ENCODE measurements at places on chromosomes 5 and 9.

- peak; percentile 85 for DNase-seq
These were observed 3.4 kb downstream of the IL4 start for GRCh38 chr5:132677191-132677590.

GRCh38 chr5:151556806-151557205 lies 34.3 kb downstream of the FAT2 start:
- DNase-seq: no peak

DNA sequence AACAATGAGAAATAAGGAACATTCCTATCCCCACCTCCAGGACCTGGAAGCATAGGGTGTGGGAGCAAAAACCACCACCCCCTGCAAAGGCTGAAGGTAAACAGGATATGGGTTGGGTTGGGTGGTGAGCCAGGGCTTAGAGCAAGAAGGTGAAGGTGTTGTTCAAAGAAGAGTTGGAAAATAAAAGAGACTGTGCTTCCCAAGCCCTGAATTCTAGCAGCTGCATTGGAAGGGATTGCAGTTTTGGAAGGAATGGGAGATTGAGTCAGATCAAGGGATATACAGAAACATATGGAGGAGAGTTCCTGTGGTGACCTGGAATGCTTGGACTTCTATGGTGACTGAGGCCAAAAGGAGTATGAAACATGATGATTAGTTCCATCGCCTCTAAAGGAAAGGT lies 24.7 kb upstream of the MTAP start:
- peak; percentile 95 for DNase-seq

DNA sequence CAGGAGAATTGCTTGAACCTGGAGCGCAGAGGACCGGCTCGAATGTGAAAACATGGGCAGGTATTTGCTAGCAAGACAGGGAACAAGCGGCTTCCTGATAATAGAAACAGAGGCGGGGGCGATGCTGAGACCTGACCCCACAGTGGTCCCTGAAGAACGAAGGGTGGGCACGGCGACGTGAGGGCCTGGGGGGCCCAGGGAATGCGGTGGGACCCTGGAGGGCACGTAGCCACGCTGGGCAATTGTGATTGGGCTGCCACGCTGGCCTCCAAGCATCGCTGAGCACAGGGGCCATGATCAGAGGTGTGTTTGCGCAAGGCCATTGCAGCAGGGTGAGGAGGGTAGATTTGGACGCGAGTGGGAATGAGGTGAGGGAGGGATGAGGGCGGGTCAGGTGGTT lies 30.7 kb downstream of the MED10 start:
- DNase-seq: no peak

- DNase-seq: no peak
These were observed 312.9 kb downstream of the DEPDC1B start for GRCh38 chr5:60387051-60387440.

GRCh38 chr5:91182763-91183162 lies 200.4 kb downstream of the ARRDC3 start:
- DNase-seq: no peak

DNA sequence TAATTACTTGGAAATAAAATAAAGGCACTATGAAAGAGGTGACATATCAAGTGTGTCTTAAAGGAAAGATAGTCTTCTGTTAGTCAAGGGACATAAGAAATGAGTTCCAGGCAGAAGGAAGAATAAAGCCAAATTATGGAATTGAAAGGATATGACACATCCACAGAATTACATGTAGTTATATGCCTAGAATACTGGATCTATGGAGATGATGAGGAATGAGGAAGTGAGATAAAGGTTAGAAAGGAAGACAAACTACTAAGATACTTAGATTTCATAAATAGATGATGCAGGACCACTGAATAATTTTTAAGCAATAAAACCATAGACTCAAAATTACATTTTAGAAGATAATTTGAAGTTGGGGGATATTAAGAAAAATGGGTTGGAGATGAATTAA lies 609.8 kb downstream of the PTPRD start:
- DNase-seq: peak; percentile 8

DNA sequence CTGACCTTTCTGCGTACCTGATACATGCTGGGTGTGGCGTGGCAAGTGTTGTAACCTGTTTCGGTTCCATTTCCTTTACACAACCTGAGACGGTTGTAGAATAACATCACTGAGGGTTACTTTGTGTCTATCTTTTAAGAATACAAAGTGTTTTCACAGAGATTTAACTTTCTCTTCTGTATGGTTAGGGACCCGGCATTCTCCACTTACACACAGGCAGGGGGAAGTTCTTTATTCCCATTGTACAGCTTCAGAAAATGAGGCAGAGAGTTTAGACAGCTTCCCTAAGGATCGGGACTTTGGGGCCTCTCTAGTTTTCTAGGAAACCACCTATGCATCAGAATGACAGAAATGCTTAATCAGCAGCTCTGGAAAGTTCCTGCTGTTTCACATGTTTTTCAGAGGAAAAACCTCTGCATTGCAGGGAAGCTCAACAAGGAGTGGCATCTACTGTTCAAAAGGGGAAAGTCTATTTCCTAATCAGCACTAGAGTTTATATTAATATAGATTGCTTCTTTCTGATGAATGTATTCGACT lies 41.3 kb downstream of the CAST start:
- peak; percentile 11 for DNase-seq

DNA sequence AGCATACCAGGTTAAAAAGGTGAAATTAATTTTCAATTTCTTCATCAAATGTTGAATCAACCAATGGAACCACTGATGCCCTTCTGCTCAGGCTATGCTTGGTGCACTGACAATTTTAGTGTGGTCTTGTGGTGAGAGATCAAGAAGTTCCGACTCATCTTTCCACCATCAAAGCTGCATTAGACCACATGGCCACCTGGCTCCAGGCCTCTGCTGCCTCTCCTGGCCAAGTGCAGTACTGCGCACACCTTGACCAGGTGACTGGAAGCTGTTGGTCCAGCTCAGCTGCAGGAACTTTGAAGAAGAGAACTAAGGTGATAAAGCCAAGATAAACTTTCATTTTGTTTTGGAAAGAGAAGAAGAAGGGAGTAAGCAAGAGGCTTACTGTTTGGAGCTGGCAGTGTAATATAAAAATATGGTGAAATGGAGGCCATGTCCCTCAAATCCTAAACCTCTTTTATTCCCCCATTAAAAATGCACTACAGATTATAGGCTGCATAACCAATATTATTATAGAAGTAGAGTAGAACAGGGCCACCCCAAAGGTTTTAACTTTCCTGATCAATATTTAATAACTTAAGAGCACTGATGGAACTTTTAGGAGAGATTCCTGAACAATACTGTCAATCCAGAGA lies 315.5 kb upstream of the C9orf72 start:
- DNase-seq: peak; percentile 9

DNA sequence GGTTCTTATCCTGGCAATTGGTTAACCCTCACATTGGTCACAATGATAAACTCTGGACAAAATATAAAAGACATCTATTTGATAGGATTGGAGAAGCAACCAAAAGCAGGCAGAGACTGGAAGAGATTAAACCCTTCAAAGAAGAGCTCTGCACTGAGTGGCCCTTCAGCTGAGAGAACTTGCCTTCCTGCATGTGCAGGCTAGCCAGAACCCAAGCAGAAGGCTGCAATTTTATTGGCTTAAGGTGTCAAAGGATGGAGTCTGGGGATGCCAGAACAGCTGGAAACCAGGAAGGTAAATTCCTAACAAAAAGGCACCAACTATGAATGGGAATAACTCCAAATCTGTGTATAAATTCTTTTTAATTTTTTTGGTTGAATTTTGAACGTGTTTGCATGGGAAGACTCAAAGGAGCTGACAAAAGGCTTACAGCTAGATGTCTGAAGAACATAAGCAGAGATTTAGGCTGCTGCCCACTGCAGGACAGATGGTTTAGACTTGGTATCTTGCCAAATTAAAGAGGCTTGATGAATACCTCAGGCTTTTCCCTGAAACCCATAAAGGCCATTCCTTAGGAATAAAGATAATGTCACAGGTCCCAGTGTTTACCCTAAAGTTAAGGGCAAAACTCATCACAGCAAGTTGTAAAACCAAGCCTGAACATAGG lies 66.3 kb downstream of the NR2F1 start:
- DNase-seq: no peak

- no peak for DNase-seq
These were observed 1.2 kb downstream of the GOLPH3 start for GRCh38 chr5:32172923-32173266.

GRCh38 chr9:20848490-20848889 lies 164.4 kb downstream of the FOCAD start:
- peak; percentile 70 for DNase-seq

DNA sequence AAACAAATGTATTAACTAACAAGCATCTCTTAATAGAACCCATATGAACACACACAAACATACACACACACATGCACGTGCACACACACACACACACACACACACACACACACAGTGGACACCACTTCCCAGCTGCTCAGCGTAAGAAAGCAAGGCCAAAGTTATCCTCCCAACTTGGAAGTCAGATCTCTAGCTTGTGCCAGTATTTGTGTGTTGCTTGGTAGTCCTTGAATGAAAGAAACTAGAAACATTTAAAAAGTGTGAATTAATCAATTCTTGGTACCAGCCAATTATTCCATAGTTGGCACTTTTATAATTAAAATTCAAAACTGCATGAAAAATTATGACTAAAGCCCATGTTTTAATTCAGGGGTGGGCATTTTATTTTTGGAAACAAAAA lies 178.1 kb downstream of the TMEM161B start:
- DNase-seq: no peak
